ENCODE measurements at places on chromosomes 6 and 20.

GRCh38 chr6:169833258-169833794, 81.9 kb downstream of the ERMARD start:
- no peak for DNase-seq

GRCh38 chr20:46572153-46572552, 21.7 kb upstream of the OCSTAMP start:
- DNase-seq = no peak

GRCh38 chr20:1171461-1172093, 13.2 kb downstream of the TMEM74B start:
- DNase-seq = no peak

- DNase-seq = peak; percentile 22
Measured at GRCh38 chr6:151475653-151476523, 17.9 kb upstream of the CCDC170 start.

DNA sequence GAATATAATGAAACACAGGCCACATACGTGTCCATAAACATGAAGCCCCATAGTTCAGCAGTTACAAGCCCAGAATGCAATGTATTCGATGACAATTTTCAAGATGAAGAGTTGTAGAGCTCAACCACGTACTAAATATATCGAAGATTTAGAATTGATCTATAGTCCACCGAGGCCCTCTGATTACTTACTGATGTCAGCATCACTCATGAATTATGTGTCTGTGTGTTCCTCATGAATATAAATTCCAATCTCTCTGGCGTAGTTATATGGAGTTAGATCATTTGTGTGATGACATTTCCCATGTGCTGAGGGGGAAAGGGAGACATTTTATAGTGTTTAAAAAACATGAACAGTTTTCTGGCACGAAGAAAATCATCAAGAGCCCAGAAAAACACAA, 97.5 kb downstream of the PFDN4 start:
- DNase-seq = no peak

GRCh38 chr20:16926626-16927430, 178.7 kb downstream of the OTOR start:
- no peak for DNase-seq

- no peak for DNase-seq
Measured at GRCh38 chr6:15032015-15032414, 213.9 kb upstream of the JARID2 start.

- no peak for DNase-seq
Measured at GRCh38 chr20:21262812-21263211, 40.3 kb upstream of the XRN2 start.

GRCh38 chr20:57465486-57465885, 59.5 kb downstream of the CTCFL start:
- DNase-seq = no peak

- DNase-seq = no peak
Measured at GRCh38 chr6:135209803-135210202, 28.7 kb downstream of the MYB start.

- no peak for DNase-seq
Measured at GRCh38 chr6:73796881-73797280, 100.9 kb downstream of the CD109 start.
